NCI-H1105 treated with DMSO at 0.1 percent for 48 hours (cell line): ENCODE measurements at places on chromosomes 6 and 20.

DNA sequence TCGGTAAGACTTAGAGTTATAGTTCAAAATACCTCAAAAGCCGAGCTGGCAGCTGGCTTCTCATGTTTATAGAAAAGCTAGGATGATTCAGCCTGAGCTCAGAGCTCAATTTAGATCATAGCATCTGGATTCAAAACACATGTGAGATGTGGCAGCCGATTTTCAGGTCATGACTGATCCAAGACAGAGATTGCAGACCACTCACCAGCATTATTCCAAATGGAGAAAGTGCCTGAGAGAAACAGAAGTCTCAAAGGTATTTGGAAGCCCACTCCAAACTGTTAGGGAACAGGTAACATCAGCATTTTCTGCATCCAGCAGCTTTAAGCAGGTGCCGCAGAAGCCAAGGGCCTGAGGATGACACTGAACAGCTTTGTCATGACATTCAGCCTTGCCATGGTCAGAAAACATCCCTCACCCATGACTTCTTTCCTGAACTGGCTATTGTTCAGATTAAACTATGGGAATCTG, 102.2 kb downstream of the BACH2 start:
- DNase-seq: no peak

DNA sequence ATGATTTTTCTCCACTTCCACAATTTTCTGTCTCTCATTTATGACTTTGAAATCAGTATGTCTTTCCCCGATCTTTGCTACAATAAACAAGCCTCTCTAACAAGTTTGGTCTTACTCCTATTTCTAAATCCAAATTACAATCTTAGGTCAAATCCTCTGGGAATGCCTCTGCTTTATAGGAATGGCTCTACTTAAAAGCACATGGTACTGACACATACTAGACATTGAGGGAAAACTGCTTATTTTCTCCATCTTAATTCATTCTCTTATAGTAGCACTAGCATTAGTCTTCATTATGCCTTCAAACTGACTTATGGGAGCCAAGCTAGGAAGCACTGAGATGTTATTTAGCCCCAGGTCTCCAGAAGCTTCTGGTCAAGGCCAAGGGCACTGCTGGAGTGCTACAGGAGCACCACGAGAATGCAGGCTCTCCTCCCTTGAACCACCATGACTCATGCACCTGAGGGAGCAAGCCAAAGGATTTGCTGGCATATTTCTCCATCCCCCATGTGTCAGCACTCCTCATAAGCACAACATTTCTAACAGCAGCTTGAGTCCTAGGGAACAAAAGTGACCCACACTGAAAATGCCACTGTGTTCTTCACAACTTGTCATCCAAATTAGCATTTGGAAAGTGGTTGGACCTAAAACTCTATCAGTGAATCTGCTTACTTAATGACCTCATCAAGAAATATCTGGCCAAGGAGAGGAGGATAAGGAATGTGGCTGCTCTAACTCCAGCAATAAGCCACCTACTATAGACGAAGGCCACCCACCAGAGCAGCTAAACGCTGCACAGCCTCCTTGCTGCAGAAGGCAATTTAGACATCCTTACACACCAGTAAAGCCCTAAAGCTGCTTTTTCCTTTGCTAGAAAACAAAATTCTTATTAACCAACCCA, 156.8 kb upstream of the KCNQ5 start:
- no peak for DNase-seq

DNA sequence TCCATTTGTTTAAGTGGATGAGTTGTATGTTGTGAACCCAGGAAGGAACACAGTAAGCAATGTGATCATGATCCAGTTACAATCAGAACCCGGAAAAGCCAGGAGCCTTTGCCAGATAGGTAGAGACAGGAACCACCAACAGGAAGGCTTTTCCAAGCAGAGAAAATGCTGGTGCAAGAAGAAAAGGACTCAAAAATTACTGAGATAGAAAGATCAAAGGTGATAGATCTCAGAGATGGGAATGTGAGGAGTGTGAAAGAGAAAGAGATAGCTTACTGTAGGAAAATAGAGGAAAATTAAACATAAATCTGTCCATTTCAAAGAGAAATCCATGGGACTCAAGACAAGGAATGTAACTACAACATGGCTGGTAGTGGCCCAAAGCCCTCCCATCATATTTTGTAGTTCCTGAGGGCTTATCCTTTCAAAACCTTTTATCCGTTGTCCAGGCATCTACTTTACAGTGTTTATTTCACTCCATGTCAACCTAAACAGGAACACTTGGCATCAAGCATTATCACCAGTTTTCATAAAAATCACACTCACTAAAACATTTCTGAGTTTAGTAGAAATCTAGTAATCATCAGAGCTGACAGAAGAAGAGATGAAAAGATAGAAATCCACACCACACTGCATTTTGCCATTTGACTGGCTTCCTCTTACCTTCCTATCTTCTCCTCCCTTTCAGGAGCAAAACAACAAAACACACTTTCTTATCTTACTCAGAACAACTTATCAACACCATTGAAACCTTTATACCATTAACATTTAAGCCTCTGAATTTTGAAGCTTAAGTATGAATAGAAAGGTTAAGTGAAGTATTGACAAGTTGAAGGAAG, 44.5 kb upstream of the STXBP5 start:
- no peak for DNase-seq

DNA sequence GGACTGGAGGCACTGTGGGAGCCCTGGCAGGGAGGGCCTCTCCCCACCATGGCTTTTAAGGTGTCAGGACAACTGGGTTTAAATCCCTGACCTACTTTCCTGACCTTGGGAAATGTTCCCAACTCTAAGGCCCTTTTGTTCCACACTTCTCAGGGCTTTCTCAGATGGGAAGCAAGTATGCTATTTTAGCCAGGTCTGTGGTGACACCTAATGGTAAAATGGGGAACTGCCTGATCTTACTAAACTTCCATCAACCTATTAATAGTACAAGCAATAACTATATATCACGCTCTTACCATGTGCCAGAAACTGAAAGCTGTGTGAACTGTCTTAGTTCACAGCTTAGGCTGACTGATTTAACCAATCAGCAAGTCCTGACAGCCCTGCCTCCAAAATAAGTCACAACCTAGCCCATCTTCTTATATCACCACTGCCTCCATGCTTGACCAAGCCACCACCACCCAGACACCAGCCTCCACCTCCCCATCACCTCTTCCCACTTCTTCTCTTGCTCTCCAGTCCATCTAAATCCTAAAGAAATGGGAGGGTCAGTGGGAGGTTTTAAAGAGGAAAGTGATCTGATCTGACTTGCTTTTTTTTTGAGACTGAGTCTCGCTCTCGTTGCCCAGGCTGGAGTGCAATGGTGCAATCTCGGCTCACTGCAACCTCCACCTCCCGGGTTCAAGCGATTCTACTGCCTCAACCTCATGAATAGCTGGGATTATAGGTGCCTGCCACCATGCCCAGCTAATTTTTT, 6.9 kb upstream of the BLCAP start:
- DNase-seq: peak; percentile 83

- no peak for DNase-seq
Measured at GRCh38 chr20:45500022-45500421, 15.4 kb downstream of the SPINT3 start.

DNA sequence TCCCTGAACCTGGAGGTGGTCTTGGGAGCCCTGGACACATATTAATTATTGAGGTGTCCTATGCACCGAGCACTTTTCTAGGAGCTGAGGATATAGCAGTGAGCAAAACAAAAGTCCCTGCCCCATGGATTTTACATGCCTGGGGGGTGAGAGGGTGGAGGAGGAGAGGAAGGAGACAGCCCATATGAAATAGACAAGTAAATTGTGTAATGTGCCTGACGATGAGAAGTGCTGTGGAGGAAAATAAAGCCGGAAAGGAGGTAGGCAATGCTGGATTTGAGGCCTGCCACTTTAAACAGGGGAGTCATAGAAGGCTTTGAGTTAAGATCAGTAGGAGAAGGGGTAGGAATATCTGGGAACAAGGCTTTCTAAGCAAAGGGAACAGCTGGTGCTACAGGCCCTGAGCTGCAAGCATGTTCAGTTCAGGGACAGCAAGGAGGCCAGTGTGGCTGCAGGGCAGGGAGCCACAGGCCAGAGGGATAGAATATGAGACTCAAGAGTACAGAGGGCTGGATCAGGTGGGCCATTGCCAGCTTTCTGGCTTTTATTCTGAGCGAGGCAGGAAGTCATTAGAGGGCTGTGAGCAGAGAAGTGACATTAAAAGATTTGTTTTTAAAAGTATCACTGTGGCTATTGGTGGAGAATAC, 19.1 kb upstream of the MYLIP start:
- DNase-seq: no peak

DNA sequence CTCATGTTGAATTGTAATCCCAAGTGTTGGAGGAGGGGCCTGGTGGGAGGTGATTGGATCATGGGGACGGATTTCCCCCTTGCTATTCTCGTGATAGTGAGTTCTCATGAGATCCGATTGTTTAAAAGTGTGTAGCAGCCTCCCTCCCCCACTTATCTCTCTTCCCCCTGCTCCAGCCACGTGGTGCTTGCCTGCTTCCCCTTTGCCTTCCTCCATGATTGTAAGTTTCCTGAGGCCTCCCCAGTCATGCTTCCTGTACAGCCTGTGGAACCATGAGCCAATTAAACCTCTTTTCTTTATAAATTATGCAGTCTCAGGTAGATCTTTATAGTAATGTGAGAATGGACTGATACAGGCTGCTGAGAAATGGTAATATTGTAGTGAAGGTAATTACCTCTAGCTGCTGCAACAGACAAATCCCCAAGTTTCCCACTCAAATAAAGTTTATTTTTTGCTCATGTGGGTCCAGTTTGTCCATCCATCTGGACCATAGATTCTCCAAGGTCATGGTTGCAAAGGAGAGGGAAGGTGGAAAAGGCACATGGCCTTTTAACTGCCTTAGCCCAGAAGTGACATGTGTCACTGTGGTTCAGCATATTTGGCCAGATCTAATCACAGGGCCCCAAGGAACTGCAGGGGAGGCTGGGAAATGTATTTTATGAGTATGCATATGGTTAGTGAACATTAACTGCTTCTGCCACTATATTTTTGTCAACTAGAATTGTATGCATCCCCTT, 89.2 kb downstream of the TRMT11 start:
- DNase-seq: no peak

DNA sequence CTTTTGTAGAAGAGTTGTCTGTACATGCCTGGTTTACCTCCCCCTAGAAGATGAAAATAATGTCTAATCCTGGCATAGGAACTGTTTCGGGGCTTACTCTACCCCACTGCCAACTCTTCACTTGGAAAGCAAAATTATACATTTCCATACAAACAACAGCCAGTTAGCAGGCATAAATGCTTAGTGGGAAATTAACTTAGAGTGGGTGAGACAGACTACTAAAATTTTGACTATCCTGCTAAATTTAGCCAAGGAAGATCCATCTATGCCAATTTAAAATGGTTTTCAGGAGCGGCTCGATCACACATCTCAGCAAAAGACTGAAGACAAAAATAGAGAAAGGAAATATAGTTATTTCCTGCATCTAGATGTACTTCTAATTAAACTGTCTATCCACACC, 221.2 kb downstream of the TPBG start:
- no peak for DNase-seq

GRCh38 chr6:158398252-158399024, 86.2 kb downstream of the TULP4 start:
- DNase-seq: no peak

DNA sequence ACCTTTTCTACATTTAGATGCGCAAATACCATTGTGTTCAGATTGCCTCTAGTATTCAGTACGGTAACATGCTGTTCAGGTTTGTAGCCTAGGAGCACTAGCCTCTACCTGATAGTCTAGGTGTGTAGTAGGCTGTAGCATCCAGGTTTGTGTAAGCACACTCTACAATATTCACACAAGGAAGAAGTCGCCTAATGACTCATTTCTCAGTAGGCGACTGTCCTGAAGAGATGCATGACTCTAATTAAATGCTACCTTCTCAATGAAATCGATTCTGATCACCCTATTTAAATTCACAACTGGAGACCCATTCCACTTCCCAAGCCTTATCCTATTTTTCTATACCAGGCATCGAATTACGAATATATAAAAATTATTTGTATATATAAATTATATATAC, 1.3 kb downstream of the MCUR1 start:
- no peak for DNase-seq

DNA sequence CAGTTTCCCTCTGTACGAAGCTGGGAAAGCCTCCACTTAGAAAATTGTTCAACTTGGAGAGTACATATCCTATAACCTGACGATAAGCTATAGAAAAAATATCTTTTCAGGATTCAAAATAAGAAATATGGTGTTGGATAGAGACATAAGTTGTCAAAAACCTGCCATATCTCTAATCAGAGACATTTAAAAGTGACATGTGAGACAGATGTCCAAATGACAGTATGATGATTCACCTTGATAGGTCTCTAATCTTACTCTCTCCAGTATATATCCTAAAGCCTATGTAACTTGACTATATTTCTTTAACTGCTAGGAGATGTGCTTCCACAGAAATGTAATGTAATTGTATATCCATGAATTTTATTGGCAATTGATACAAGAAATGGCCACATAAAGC, 932.4 kb upstream of the MAN1A1 start:
- no peak for DNase-seq

DNA sequence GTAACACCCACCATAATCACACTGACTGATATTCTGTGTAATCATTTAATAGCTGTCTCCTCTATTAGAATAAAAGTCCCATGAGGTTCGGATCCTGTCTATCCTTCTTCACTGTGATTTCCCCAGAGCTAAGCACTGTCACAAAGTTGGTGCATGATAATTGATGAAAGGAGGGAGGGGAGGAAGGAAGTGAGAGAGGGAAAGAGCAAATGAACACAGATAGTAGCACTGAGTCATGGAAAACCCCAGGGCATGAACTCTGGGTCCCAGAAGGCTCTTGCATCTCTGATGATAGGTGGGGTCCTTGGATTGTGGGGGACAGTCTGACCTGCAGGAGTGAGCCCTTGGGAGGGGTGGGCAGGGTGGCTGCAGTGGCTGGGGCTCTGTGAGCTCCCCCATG, 294.1 kb downstream of the LRFN2 start:
- no peak for DNase-seq

DNA sequence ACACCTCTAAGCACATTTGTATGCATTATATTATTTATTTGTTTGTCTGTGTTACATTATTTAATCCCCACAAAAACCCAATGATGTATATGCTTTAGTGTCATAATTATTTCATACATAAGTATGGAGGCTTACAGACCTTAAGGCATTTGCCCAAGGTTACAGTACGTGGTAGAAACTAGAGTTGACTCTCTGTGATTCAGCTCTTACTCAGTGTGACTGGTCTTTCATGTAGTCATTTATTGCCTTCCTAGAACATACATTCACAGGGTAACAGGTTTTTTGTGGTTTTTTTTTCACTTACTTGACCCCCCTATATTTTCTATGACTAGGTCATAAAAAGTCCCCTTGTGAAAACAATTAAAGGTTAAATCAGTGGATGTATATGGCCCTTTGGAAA, 566.8 kb downstream of the TFAP2A start:
- no peak for DNase-seq

- DNase-seq: no peak
Measured at GRCh38 chr6:39365281-39366074, 43.0 kb upstream of the KCNK16 start.

DNA sequence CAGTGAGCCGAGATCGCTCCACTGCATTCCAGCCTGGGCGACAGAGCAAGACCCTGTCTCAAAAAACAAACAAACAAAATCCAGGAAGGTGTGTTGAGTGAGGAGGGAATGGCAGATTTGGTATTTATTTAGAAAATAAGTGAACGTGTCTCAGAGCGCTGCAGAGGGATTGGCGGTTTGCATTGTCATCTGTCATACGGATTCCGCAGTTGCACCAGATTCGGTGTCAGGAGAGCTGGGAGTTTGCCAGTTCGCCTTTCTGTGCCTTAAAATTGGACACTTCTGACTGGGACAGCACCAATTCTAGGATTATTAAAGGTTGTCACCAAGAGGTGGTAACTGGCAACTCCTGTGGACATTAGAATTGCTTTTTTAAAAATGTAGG, 912 bp downstream of the SNRNP48 start:
- DNase-seq: no peak

GRCh38 chr6:111038534-111039252, 48.6 kb upstream of the SLC16A10 start:
- DNase-seq: no peak
